Astrocyte of the cerebellum (primary cell): ENCODE measurements at places on chromosomes 7 and 10.

- no peak for DNase-seq
Observed at GRCh38 chr7:7789551-7789988, 71.2 kb upstream of the RPA3 start.

DNA sequence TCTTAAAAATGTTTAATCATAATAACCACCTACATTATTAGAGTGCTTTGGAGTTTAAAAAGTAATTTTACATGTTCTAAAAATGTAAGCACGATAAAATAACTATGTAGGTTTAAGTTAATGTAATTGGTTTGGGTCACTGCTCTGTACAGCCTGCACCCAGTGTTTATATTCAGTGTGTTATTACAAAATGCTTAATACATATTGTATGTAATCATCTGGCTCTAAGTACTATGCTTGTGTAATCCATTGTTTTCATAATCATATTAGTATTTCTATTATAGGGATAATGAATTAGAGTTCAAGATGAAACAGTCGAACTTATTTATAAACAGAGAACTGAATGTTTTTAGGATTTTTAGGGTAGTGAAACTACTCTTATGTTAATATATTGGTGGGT is 13.1 kb downstream of the RPA3 start:
- no peak for DNase-seq

GRCh38 chr10:71713135-71714030 is 6.2 kb downstream of the C10orf105 start:
- no peak for DNase-seq

DNA sequence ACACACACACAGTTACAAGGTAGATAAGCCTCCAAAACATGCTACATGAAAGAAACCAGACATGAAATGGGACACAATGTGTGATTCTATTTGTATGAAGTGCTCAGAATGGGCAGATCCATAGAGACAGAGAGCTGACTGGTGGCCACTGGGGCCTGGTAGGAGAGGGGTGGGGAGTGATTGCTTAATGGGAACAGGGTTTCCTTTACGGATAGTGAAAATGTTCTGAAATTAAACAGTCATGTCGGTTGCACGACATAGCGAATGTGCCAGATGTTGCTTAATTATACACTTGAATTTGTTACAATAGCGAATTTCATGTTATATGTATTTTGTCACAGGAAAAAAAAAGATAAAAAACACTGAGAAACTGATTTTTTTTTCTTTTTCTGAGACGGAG is 122.3 kb downstream of the SPDYE5 start:
- no peak for DNase-seq

- no peak for DNase-seq
Observed at GRCh38 chr7:43576241-43576640, 6.7 kb upstream of the STK17A start.

GRCh38 chr7:28407651-28408050 is 4.7 kb upstream of the CREB5 start:
- no peak for DNase-seq

- DNase-seq: no peak
Observed at GRCh38 chr10:98445200-98445812, 1.4 kb downstream of the HPS1 start.

GRCh38 chr10:66283064-66283463 is 642.8 kb upstream of the LRRTM3 start:
- DNase-seq: no peak

DNA sequence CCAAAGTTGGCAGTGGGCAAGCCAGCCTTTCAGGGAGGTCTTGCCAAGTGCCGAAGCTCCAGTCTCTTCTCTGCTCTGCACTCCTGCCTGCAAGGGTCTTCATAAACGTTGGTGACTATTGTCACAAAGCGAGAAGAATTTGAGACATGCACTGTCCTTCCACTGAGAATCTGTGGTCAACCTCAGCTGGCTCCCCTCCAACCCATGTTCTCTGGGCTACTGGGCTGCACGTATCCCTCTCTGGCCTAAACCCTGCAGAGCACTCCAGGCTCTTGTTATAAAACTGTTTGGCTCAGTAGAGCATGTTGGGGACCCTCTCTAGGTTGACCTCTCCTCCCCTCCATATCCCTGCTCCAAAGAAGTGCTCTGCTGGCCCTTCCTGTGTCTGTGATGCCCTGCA is 260.4 kb upstream of the NFE2L3 start:
- DNase-seq: no peak

GRCh38 chr10:50629495-50630122 is 5.9 kb upstream of the SGMS1 start:
- no peak for DNase-seq

DNA sequence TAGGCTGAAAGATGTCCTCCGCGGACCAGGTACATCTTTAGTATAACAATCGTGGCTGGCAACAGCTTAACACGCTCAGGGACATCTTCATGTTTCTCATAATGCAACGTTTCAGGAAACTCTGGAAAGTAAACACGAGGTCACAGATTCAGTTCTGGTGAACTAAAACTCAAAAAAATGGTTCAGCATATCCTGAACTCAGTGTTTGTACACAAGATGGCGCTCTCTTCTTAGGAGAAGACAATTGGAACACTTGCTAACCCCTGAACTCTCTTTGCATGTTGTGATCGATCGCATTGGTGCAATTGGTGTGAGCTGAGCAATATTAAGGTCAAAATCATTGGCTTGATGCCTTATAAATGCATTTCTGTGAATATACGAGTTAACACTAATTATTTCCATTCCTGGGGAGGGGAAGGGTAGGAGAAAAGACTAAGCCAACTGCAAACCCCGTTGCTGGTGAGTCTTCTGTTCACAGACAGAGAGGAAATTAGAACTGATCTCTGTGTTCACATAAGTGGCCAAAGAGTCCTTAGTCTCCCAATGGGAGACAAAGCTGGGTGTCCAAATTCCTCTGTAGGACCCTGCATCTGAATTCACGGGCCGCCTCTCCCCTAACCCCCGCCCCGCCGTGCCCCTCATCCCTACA is 52.6 kb upstream of the FAM180A start:
- DNase-seq: peak; percentile 60

DNA sequence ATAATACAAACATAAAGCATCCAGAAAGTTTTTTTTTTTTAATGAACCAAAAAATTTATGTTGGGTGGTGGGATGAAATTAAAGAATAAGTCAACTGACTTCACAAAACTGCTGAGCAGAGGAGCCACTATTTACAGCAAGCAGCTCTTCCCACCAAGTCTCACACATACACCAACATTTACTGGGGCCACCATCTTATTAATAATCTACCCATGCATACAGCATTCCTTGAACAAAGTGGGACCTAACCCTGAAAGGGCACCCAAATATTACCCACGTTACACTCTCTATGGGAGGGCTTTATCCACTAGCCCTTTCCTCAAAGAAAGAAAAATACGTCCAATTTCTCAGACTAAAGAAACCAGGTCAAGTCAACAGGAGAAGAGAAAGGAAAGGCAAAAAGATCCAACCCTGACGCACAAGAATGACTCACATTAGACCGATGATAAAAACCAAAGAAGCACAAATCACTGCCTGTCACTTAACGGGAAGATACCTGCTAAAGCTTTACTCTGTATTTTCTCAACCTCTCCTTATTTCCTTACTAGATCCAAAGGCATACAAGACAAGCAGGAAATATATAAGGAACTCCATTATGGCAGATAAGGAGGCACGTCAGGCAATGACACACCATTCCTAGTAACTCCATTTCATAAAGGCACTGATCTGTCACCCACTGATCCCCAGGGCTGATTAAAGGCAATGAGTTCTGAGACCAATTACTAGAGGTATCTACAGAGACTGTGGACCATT is 141.8 kb upstream of the ASAH2 start:
- DNase-seq: no peak

- DNase-seq: no peak
Observed at GRCh38 chr10:2914741-2915140, 152.6 kb upstream of the PFKP start.

DNA sequence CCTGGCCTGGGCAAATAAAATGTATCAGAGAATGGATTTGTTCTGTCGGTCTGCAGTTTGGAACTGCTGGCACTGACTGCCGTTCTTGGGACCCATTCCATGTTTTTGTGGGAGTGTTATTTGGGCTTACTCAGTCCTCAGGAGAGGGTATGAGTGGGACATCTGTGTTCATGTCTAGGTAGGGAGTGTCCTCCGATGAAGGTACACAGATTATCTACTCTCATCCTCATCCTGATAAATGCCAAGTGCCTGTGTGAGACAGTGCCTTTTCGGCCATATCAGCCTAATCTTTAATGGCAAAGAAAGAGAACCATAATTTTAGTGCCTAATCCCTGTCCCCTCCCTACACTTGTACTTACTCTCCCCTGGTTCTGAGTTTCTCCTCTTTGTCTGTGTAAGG is 409.4 kb downstream of the REEP3 start:
- DNase-seq: no peak

DNA sequence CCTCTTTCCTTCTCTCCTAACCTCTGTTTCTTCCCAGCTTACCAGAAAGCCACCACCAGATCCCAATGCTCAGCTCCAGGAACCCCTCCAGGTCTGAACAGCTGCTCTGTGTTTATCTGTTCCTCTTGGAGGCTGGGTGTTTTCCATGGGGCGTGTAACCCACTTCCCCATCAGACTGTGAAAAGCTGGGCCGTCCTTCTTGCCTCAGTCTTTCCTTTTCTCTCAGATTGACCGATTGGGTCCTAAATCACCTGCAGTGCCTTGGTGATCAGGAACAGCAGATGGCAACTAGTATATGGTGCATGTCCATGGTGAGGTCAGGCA is 4.8 kb downstream of the SH3PXD2A start:
- no peak for DNase-seq

DNA sequence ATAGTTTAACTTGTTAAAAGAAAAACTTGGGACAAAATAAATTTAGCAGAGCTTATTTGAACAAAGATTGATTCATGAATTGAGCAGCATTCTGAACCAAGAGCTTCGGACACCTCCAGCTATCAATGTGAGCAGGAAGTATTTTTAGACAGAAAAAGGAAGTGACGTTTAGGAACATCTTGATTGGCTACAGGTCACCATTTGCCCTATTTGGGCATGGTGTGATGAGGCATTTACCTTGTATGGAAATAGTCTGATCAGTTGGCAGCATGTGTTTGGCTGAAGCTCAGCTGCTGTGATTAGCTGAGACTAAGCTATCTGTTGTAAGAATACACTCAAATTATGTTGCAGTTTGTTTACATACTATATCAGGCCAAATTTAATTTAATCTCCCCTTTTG is 185.1 kb downstream of the ATRNL1 start:
- no peak for DNase-seq

GRCh38 chr7:39336442-39336841 is 229.8 kb upstream of the YAE1 start:
- no peak for DNase-seq

- no peak for DNase-seq
Observed at GRCh38 chr10:101033276-101033675, 2.2 kb downstream of the SFXN3 start.

DNA sequence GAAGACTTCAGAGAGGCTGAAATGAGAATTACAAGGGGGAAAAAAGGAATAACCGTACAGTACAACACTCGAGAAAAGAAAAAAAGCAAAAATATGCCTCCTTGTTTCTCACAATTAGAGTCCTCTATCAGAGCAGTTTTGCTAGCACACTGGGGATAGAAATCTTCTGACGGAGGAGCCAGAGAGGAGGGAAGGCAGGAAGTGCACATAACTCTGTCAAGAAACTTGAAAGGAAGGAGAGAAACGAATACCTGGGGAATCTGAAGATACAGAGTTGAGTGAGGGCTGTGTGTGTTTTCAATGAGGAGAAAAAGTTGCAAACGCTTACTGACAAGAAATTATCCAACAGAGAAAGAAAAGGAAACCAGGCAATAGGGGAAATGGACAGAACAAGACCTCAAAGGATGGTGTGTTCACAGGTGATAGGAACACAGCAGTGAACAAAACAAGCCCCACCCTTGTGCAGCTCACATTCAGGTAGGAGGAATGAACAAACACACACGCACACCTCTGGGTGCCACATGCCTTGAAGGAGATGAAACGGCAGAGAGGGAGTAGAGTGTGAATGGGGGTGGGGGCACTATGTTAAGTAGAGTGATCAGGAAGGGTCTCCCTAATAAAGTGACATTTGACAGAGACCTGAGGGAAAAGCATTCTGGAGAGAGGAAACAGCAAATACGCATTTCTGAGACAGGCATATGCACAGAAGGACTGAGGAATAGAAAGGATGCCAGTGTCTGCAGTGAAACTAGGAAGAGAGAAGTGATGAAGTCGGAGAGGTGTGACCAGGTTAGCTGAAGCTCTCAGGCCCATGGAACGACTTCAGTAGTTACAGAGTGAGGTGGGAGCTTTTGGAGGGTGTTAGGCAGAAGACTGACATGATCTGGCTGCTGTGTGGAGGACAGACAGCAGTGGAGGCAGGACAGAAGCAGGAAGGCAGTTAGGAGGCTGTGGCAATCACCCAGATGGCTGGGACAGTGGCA is 46.7 kb upstream of the SPOCK2 start:
- DNase-seq: no peak

DNA sequence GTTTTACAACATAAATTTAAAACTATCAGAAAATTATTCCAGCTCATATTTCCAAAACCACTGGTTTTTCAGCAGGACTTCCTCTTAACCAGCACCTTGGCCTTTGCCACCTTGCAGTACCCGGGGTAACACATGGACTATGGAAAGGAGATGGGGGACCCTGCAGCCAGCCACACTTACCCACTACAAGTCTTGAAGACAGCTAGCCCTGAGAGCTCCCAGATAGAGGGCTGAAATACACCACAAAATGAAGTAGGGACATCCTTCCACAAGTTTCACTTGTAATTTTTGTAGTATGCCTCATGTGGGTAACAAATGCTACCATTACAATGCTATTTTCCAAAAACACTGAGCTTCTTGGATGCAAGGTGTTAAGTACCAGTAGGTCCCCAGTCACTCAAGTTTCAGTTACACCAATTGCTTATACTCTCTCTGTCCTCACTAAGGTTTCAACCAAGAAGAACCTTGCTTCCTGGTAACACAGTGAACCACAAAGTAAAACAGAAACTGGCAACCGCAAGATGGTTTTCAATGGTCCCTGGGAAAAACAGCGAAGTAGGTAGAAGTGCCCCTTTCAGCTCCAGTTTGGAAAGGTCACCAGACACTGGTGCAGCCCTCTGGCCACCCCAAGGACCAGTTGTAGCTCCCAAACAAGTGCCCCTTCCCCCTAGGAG is 110.9 kb downstream of the SGMS1 start:
- DNase-seq: no peak

GRCh38 chr7:7641129-7641663 is 644 bp downstream of the UMAD1 start:
- DNase-seq: no peak

DNA sequence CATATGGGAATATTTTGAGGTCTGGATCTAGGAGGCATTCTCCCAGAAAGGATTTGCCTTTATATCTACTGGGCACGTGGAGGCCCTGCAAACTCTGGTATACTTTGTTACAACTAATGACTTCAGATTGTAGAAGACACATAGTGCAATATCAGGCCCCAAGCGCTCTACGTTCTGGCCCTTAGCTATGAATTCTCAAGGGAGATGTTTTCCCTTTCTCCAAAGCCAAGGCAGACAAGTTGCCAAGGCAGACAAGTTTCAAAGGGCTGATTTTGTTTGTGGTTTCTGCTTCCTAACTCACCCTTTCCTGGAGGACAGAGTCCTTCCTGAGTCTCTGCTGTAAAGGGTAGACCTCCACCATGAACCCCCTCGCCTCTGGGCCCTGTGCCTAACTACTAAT is 99.4 kb upstream of the CTTNBP2 start:
- no peak for DNase-seq
